Bronchial epithelial cell (primary cell): ENCODE measurements at places on chromosomes 7 and 10. TPM values are rescaled to one million over a fixed set of nuclear protein-coding genes. Genes with fewer than 3 reads are reported as not detected.

TRIM74 gene
- total RNA-seq = 0.13 and 0.26 TPM in 2 replicates

CPN1 gene
- total RNA-seq = not detected in 2 replicates

TRPV6 gene
- under 0.01 and 0.26 TPM in 2 replicates for total RNA-seq

PCGF5 gene
- 29.7 and 31.2 TPM in 2 replicates for total RNA-seq

MACROH2A2 gene
- 11.3 and 11.5 TPM in 2 replicates for total RNA-seq

LBX1 gene
- total RNA-seq = not detected in 2 replicates

PHKG1 gene
- 0.26 and 0.77 TPM in 2 replicates for total RNA-seq

CCSER2 gene
- total RNA-seq = 22.4 and 25.2 TPM in 2 replicates

CREB5 gene
- total RNA-seq = 2.1 and 7.3 TPM in 2 replicates

DNA sequence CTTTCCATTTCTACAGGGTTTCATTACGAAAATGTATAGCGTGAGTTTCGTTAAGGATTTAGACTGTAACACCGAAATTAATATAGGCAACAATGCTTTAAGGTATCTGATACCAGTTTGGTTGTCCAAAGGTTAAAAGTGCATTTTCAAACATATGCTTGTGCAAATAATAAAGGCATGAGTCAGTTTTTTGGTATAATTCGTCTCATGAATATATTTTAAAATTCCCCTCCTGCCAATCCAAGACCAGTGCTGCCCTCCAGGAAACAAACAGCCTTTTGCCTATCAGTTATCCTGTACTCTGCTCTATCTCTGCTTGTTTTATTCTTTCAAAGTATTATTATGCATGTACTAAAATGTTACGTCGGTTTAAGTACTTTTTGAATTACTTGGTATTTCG is 2.0 kb downstream of the LCOR start:
- DNase-seq = peak; percentile 64

DNA sequence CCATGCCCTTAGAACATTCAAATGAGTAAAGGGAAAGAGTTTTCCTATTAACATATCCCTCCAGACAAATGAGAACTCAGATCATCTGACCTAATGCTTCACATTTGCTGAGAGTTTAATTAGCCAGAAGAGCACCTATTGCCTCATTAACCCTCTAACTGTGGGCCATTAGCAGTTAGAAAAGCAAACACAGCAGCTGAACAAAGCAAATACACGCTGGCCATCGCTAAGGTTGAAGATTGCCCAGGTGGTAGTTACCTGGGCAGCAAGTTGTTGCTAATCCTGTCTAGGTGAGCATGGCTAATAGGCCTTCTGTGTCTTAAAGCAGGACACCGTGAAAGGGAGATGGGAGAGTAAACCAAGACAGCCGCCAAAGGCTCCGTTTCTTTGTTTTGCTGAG is 49.9 kb upstream of the UCN3 start:
- no peak for DNase-seq

DNA sequence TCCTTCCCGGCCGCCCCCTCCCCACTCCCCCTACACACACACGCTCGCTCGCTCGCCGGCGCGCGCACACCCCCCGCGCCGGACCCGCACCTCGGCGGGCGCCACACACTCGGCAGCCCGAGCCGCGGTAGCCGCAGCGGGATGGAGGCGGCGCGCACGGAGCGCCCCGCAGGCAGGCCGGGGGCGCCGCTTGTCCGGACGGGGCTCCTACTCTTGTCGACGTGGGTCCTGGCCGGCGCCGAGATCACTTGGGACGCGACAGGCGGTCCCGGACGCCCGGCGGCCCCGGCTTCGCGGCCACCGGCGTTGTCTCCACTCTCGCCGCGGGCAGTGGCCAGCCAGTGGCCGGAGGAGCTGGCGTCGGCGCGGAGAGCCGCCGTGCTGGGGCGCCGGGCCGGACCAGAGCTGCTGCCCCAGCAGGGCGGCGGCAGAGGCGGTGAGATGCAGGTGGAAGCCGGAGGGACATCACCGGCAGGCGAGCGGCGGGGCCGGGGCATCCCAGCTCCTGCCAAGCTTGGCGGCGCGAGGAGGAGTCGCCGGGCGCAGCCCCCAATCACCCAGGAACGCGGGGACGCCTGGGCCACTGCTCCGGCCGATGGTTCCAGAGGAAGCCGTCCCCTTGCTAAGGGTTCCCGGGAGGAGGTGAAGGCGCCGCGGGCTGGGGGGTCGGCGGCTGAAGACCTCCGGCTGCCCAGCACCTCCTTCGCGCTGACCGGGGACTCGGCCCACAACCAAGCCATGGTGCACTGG is at the start of gene SORCS3:
SORCS3 (plus strand) TSS at position 104 of the 750 bp plus-strand sequence.
- no peak for DNase-seq

GRCh38 chr10:30456266-30456665 is 22.3 kb downstream of the MAP3K8 start:
- DNase-seq = no peak

GRCh38 chr10:26703096-26703495 is 5.6 kb downstream of the PDSS1 start:
- no peak for DNase-seq

DNA sequence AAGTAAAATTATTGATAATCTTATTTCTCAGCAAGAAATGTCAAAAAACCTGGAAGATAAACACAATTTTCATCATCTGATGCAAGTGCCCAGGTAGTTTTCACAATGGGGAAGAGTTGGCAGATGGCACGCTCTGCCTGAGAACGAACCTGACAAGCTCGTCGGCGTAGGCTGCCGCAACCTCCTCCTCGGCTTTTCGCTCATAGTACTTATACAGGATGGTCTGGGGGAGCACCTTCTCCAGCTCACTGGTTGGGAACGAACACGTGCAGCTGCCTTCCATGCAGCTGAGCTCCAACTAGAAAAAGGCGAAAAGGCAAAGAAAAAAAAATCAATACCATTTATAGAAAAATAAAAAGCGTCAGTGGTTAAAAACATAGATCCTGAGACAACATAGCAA is 68.9 kb downstream of the RNF216 start:
- DNase-seq = no peak

DNA sequence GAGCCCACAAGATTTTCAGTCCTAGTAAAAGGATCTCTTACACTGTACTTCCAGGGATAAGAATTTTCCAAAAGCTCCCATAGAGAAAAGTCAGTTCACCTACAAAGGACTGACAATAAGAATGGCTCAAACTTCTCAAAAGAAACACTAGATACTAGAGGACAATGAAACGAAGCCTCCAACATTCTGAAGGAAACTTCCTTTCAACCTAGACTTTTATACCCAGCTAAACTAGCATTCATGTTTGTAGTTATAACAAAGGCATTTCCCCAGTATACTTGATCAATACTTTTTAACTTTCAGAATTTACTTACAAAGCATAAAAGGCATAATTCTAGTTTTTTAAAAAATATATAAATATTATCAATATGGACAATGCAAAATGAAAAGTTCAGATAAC is 41.0 kb upstream of the DNAAF5 start:
- DNase-seq = no peak

DNA sequence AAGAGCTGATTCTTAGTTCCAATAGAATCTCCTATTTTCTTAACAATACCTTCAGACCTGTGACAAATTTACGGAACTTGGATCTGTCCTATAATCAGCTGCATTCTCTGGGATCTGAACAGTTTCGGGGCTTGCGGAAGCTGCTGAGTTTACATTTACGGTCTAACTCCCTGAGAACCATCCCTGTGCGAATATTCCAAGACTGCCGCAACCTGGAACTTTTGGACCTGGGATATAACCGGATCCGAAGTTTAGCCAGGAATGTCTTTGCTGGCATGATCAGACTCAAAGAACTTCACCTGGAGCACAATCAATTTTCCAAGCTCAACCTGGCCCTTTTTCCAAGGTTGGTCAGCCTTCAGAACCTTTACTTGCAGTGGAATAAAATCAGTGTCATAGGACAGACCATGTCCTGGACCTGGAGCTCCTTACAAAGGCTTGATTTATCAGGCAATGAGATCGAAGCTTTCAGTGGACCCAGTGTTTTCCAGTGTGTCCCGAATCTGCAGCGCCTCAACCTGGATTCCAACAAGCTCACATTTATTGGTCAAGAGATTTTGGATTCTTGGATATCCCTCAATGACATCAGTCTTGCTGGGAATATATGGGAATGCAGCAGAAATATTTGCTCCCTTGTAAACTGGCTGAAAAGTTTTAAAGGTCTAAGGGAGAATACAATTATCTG is 1.6 kb downstream of the LRRTM3 start:
- DNase-seq = no peak

DNA sequence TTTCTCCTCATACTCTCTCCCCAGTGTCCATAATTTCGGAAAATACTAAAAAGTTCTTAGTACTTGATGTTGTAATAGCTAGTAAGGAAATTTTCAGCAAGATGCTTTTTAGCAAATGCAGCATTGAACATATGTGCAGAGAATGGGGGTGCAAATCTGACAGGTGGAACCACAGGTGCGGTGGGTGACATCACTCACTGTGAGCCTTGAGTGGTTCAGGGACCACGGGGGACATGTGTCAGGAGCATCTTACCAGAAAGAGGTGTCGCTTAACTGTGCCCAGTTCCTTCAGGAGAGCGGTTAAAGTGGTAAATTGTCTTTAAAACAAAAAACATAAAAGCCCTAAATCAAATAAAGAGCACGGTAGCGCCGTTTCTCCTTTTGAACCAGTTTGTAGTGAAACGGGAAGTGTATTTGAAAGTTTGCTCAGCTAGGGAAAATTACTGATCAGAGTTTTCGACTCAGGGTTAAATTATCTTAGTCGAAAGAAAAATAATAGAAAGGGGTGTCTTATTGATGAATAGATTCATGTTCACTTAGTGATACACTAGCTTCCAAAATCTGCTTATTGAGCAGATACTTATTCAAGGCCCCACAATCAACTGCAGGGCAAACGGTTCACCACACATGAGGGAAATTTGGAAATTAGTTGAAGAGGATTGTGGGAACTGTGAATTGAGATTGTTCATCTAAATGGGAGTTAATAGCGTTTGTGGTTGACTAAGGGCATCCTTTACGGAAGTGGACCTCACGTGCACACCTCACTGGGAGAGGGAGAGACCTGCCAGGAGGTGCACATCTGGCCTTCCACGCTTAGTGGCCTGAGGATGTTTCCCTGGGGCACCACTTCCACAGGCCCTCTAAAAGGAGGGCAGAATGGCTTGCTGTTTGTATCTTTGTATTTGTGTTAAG is 12.7 kb downstream of the CUL1 start:
- no peak for DNase-seq

GRCh38 chr10:130882906-130883305 is 428.6 kb downstream of the TCERG1L start:
- no peak for DNase-seq

- no peak for DNase-seq
Observed at GRCh38 chr7:36103837-36104561, 49.1 kb upstream of the EEPD1 start.

- no peak for DNase-seq
Observed at GRCh38 chr7:82049442-82049841, 279.6 kb upstream of the HGF start.

GRCh38 chr7:63073736-63074135 is 924.9 kb upstream of the ZNF722 start:
- no peak for DNase-seq

- DNase-seq = no peak
Observed at GRCh38 chr7:28983396-28984190, 25.5 kb upstream of the TRIL start.

DNA sequence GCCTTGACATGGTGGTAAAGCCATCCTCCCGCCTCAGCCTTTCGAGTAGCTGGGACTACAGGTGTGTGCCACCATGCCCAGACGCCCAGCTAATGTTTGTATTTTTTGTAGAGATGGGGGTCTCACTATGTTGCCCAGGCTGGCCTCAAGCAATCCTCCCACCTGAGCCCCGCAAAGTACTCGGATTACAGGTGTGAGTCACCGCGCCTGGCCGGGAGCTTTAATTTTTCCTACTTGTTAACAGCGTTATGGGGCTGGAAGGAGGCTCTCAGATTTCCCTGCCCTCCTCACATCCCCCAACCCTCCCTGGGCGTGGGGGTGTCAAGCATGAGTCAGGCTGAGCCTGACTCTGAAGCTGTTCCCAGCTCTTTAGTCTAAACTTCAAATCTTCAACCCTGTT is 8.3 kb downstream of the ALKBH4 start:
- DNase-seq = no peak

- peak; percentile 94 for DNase-seq
Observed at GRCh38 chr10:89351780-89352597, 24.2 kb downstream of the IFIT3 start.

- DNase-seq = no peak
Observed at GRCh38 chr7:45181991-45182855, 24.6 kb downstream of the RAMP3 start.

DNA sequence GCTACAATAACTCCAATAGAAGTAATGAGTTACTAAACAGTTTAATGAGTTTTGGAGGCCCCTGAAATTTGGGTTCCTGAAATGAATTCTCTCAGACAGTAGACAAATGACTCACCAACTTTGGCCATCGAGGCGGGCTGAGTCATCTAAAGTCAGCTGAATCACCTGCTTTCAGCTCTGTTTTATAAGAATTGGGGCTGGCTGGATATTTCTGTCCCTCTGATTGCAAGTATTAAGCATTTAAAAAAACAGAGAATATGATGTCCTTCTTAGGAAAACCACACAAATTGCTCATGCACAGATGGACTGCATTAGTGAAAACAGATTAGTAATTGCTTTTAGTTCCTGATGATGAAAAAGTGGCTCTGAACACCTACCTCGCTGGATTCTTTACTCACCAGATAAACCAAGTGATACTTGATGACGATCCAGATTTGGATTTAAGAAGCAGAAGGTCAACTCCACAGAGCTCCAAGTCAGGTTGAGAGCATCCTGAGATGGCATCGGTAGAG is 59.1 kb downstream of the ZNF365 start:
- peak; percentile 97 for DNase-seq

DNA sequence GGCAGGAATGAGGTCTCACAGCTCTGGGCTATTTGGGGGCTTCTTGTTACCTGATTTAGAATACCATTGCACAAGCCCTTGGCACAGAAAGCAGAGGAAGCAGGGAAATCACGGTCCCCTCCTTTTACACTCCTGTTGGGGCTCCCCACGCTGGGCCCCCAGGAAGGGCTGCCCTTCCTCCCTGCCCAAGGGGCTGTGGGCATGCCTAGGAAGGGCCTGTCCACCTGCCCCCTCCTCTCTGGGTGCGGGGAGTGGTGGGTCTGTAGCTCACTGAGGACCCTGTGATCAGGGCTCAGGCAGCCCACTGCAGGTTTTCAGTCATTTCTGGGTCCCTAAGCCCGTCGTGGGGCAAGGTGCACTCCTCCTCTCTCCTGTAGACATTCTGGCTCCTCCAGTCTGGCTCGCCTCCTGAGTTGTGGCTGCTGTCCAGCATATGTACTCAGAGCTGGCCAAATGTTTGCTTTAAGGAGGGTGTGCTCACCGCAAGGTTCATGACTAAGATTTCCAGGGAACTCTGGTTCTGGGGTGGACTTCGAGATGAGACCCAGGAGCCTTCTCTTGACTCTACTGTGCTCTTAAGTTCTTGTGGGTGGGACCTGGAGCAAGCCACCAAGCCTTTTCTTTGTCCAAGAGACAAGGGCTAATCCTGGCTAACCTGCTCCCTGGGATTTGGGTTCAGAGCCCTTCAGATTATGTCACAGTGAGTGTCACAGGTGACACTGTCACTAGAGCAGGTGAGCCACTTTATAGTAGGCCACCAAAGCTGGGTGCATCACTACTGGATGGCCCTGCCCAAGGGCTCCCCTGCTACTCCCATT is 56.0 kb downstream of the TACR2 start:
- DNase-seq = peak; percentile 91

DNA sequence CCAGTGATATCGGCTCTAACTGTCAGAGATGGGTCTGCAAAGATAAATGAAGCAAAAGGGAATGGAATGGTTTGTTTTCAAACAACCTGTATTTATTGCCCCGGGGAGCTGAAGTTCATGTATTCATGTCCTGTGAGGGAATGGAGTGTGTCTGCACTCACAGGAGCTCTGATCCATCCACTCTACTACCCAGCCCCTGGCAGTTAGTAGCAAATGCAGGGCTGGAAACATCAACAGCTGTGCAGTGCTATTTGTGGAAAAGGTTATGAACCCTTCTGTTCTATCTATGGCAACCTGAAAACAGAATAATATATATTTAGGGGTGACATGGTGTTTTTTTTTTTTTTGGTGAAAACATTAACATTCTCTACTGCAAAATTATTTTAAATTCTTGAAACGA is 9.8 kb downstream of the AGR2 start:
- DNase-seq = no peak
